Stimulated activated CD8-positive, alpha-beta memory T cell treated with anti-CD3 and anti-CD28 coated beads, Interleukin-2, amount 100 ng/mL, for 1 hour (primary cell): ENCODE measurements at places on chromosomes 1 and 21.

DNA sequence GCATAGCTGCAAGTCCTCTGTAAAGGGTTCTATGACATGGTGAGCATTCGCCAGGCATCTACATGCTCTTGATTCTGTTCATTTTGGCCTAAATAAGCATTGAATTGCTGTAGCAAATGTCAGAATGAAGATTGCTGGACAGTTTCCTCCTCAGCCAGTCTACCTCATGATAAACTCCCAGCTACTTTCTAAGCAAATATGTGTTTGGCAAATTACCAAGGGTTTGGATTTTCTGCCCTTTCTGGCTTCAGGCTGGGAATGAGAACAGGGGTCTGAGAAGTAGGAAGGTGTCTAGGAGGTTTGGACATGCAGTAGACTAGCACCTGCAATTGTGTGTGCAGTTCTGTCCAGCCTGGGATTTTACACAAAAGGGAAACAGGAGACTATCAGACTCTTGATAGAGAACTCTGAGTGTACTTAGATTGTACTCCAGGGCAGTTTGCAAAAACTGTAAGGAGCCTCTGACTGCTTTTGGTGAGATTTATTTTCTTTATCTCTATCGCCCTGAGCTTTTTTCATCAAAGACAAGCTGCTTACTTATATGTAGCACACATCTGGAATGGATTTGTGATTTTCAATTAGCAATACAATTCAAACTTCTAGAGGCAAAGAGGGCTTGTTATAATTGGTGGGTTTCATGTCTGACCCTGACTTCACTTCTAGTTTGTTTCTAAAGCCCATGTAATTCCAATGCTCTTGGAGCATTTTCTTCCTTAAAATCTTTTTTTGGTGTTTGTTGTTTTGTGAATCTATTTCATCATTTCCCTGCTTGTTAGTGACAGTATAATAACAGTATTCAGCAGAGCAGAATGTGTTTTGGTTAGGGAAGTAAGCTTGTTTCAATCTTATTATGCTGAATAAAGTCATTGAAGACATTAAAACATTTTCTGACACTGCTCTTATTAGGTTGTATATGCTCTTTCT, 150.8 kb downstream of the VPS13D start:
- no peak for DNase-seq

DNA sequence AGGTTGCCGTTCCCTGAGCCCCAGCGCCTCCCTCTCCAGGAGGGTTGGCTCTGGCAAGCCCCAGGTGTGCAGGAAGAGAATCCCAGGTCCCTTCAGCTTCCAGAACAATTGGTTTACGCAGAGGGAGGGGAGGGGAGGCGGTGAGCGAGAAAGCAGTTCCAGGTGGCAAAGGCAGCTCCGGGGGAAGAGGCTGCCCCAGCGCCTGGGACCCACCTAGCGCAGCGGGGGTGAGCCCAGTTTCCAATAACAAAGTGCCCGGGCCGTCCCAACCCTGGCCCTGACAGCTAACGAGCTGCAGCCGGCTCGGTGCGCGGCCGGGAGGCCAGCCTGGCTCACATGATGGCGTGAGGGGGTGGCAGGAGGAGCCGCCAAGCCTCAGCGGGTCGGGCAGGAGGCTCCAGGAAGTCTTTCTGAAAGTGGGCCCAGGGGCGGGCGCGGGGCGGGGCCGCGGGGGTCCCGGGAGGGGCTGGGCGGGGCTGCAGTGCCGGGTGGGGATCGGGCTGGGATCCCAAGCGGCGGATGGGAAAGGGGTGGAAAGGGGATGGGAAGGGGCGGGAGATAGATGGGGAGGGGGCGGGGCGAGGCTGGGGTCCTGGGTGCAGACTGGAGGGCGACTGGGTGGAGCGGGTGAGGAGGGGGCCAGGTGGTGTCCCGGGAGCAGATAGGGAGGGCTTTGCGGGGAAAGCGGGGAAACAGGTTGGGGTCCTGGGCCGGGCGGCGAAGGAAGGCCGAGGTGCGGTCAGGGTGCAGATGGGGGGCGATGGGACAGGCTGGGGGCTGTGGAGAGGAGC, 22.8 kb downstream of the DHRS3 start:
- no peak for DNase-seq

- DNase-seq = no peak
These were observed 338.1 kb upstream of the SNX7 start for GRCh38 chr1:98323388-98323787.

DNA sequence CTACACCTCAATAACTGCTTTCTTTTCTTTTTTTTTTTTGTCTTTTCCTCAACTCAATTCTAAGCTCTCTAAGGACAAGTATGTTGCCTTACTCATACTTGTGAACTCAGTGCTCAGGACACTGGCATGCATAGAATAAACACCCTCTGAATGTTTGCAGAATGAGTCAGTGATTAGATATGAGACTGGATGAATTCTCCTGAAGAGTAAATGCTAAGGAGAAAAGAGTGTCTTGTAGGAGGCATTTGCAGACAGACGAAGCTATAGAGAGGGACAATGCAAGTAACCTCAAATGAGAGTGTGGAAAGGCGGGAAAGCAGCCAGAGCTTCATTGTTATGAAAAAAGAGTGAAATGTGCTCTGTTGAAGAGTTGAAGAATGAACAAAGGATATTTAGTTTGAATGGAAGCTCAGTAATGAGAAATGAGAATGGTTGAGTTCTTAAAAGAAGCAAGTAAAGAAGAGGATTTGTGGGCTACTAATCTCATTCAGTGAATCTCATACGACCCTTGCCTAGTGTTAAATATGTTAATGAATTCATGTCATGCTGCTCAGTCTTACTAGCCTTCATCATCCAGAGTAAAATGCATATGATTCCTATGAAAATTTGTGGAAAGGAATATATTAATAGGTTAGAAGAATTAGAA, 166.1 kb upstream of the DPYD start:
- no peak for DNase-seq

DNA sequence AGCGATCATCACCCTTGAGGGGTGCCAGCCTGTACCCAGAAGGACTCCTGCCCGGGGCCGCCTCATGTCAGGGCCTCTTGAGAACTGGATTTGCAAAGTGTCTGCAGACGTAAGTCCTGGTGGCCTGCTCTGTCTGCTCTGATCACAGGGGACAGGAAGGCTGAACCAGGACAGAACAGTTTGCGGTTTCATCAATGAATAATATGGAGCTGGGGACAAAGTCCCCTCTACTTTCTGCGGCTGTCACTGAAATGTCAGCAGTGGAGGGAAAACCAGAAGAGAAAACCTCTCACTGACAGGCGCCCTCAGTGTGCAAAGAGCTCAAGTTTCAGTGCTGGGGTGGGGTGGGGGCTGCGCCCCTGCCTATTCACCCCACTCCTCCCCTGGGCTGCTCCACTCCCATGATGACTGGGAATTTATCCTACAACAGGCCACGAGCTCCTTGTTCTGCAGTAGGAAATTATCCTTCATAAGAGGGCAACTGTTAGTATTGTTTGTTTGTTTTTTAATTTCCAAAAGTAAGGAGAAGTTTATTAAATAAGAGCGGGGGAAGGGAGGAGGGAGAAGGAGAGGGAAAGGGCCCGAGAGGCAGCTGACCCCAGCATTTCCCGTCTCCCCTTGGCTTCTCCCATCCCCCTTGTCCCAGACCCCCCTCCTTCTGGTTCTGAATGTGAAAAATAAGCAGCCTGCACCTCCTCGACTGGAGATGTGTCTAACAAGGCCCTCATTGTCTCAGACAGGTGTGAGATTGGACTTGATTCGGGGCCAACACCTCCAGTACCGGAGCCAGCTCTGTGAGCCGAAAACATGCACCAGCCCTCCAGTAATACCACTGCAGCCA, 149.2 kb downstream of the CLIC6 start:
- DNase-seq = no peak

DNA sequence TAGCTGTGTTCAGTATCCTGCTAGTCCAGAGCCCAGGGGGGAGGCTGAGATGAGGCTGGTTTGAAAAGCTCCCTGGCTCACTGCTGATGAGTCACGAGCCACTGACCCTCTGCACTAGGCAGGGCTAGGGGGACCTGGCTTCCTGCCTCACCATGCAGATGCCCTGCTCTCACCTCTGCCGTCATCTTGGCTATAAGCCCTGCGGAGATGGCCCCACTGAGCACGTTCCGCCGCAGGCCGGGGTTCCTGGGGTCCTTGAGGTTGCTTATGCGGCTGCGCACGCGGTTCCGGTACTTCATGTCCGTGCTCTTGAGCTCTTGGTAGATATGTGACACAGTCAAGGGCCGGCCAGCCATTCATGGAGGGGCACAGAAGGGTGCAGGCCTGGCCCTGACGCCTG, 24.1 kb upstream of the ZNF436 start:
- DNase-seq = no peak

DNA sequence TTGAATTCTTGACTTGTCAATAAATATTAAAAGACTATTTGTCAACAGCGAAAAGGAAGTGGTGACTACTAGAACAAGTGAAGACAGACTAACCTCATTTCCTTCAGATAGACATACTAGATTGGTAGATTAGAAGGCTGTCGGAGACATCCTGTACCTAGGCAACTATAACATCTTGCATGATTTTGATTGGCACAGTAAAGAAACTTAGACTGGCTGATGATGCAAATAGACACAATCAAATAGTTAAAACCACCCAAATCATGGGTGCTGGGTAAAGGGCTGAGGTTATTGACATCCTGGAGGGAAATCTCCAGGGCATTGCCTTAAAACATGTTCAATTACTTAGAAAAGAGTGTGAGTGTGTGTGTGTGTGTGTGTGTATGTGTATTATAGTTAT, 85.9 kb upstream of the EDEM3 start:
- no peak for DNase-seq

- no peak for DNase-seq
These were observed 75.1 kb downstream of the CNST start for GRCh38 chr1:246641394-246641793.

- no peak for DNase-seq
These were observed 4.6 kb downstream of the MYCL start for GRCh38 chr1:39896909-39897685.

GRCh38 chr1:197619008-197619640, 156.2 kb downstream of the DENND1B start:
- no peak for DNase-seq

DNA sequence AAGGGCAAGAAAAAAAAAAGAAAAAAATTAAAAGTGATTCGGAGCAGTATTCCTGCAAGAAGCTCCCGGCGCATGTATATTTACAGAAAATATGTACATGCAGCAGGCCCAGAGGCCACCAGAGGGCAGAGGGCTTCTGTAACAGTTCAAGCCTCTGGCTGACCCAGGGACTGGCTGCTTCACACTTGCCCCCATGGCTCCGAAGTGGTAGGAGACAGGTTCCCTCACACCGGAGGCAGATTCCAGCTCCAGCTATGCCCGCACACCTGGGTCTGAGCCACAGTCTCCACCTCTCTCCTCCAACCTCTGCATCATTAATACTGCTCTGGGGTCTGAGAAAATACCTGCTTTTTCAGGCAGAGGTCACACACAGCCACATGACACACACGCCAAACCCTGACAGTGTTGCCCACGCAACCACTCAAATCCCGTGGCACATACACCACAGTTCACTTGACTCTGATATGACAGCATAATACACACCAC, 2.2 kb upstream of the ARHGAP30 start:
- DNase-seq = no peak

DNA sequence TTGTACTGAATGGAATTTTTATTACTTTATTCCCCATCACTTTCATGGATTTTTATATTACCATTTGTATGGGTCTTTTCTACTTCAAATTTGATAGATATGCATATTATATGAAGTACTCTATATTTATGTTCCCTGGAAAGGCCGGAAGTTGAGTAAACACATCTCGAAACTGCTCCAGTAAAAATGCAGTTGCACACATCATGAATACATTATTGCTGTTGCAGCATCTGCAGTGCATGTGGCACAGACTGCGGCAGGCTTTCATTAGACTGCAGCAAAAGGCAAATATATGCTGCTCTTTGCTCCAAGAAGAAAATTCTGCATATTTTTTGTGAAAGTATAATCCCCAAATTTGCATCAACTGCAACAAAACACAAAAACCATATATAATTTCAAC, 48.7 kb upstream of the LRRC7 start:
- no peak for DNase-seq

GRCh38 chr21:33020558-33021100, 5.1 kb upstream of the OLIG2 start:
- no peak for DNase-seq

DNA sequence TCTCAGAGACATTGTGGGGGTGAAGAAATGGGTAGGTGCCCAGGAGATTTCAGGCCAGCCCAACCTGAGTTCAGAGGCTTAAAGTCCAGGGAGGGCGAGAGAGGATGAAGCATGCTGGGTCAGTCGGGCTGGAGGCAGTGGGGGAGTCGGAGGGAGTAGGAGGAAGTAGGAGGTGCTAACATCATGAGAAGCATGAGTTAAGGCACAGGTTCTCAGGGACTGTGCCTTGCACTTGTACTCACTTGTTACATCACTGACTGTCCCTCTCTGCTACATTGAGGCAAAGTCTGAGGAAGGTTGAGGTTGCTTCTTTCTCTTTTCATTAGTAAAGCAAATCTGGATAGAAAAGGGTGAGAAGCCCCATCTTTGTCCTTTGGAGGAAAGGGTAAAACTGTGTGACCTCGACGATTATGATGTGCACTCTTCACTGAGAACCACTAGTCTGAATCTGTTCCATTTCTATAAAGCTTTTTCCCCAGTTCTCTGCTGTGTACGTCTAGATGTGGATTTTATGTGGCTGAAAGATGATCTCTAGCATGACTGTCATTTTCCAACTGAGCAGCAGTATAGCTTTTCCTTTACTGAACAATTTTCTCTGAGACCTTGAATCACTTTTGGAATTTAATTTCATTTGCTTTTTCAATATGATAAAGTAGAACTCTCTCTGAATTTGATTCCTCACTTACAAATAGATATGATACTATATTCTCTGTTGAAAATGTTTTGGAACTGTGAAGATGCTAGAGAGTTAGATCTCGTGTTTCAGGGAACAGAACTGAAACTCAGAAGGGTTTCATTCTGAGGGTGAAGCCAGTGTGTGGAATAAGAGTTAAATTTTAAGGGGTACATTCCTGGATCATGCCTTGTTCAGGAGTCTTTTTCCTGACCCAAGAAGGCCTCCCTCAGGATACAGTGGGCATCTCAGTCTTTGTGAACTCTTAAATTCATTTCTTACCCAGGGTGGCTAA, 94.6 kb downstream of the FGGY start:
- no peak for DNase-seq

- DNase-seq = peak; percentile 61
These were observed 510 bp downstream of the DENND4B start for GRCh38 chr1:153945795-153946621.

DNA sequence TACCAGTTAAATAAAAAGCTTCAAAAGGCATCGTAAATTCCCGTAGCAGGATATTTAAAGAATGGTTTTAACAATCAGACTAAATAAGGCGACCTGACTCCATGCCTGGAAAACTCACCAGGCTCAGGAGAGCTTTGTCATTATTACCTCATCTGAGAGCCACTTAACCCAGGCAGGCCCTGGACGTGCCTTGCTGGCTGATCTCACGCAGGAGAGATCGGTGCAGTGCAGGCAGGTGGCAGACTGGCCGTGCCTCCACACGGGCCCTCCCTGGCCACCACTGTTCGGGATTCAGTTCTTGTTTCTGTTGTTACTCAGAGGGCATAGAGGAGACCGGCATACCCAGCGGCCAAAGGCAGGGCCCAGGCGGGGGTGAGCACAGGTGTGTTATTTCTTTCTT, 6.4 kb downstream of the MT1HL1 start:
- DNase-seq = no peak
